ENCODE measurements at places on chromosomes 11 and 22.

- DNase-seq: no peak
Observed at GRCh38 chr22:31800065-31800464, 46.2 kb downstream of the DEPDC5 start.

DNA sequence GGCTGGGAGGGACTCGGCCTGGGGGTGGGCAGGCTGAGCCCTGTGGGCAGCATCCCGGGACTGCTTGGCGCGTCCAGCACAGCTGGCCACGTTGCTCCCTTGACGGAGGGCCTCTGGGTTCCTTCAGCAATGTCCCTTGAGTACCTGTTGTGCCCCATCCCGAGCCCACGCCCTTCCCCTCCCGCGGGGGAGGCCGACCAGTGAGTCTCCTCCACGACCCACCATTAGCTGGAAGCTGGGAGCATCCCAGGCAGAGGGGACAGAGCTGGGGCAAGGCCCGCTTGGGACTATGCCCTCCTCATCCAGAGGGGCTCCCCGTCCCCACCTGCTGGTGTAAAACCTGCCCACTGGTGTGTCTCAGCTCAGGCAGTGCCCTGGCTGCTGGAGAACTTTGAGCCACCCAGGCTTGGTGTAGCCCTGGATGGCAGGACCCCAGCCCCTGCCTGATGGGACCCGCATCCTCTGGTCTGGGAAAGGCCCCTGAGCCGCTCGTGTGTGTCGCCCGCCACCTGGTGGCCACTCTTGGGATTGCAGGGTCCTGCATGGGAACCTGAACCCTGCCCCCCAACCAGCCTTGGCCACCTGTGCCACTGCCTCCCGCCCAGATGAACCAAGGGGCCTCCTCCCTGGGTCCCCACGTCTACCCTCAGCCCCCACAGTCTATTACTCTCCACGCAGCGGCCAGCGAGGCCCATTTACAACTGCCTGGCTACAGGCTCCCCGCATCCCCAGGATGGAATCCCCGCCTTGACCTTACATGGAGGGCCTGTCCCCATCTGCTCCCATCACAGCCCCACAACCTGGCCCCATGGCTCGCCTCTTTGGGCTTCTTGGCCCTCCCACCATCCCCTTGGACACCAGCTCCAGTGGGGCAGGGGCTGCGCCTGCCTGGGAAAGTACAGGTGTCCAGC lies 16.6 kb upstream of the ARHGAP8 start:
- DNase-seq: peak; percentile 81

GRCh38 chr11:72391638-72392423 lies 42.5 kb downstream of the CLPB start:
- peak; percentile 80 for DNase-seq

- DNase-seq: no peak
Observed at GRCh38 chr11:1603629-1604028, 4.6 kb downstream of the KRTAP5-3 start.

GRCh38 chr11:61264371-61264770 lies 23.4 kb downstream of the PGA5 start:
- DNase-seq: no peak

GRCh38 chr22:27554106-27554811 lies 247.3 kb downstream of the MN1 start:
- DNase-seq: peak; percentile 8

- DNase-seq: no peak
Observed at GRCh38 chr22:25346859-25347751, 127.7 kb downstream of the CRYBB2 start.

DNA sequence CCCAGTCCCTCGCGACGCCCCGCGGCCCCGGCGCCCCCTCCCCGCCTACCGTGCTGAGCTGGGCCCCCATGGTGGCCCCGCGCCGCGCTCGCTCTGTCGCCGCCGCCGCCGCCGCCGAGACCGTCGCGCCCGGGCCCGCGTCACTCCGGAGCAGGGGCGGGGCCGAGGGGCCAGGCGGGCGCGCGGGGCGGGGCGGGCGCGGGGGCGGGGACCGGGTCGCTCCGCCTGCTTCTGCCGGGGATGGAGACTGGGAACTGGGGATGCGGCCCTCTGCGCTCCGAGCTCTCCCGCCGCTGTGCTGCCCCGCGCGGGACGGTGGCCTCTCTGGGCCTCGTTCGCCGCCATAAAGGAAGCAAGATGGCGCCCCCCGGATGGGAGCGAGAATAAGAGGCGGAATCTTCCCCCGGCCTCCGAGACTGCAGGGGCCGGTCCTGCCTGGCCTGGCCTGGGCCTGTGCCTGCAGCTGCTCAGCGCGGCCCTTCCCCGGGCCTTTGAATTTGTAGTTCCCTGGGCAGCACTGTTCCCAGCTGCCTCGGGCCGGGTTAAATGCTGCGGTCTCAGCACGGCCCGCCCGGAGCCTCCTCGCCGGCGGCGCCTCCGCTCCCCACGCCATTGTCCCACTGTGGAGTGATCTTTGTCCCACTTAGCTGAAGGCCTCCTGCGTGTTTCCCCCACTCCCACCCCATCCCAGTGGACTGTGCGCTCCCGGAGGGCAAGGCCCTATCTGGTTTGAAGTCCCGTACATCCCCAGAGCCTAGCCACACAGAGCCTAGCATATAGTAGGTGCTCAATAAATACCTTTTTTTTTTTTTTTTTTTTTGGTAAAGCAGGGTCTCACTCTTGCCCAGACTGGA lies at the start of gene CYB5R3:
CYB5R3 (minus strand) TSS at position 147 of the 854 bp plus-strand sequence; CDS start at position 70, 77 bp downstream.
- DNase-seq: peak; percentile 74

DNA sequence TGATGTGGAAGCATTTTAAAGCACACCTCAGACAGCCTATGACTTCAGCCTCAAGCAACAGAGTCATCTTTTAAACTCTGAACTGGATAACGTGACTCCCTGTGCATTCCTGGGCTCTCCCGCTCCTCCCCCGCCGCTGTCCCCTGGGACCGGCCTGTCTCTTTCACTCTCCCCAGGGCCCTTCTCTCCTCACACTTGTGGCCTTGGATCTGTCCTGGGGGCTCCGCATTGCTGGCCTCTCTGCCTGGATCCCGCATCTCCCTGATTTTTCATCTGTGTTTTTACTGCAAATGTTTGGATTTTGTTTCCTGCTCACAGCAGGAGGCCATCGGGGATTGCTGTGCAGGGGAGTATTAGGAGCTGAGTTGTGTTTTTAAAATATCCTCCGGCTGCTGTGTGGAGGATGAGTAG lies 15.4 kb downstream of the C11orf24 start:
- DNase-seq: peak; percentile 6

DNA sequence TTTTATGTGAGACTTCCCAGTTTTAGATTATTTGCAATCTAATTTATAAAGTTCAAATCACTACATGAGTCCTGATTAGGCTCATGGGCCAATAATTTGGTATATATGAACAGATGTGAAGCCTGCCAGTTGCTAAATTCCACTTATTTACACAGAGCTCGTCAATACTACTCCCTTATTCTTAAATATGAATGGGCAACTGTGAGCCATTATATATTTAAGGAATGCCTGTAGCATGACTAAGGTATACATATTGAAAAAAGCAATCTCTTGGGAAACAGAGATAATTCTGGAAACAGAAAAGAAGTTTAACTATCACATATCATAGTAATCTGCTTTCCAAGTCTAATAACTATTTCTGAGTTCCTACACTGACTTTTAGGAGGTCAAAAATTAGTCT lies 27.0 kb downstream of the RBMXL2 start:
- no peak for DNase-seq

GRCh38 chr11:107276077-107276476 lies 181.5 kb downstream of the CWF19L2 start:
- DNase-seq: no peak

- DNase-seq: no peak
Observed at GRCh38 chr22:49466878-49467595, 360.6 kb downstream of the BRD1 start.

- DNase-seq: no peak
Observed at GRCh38 chr11:59199546-59200422, 12.9 kb downstream of the MPEG1 start.

- DNase-seq: no peak
Observed at GRCh38 chr11:75182664-75183063, 31.8 kb downstream of the SLCO2B1 start.

GRCh38 chr11:87255589-87255988 lies 217.9 kb downstream of the TMEM135 start:
- DNase-seq: no peak

GRCh38 chr11:78314762-78315161 lies 102.9 kb downstream of the GAB2 start:
- DNase-seq: no peak

GRCh38 chr11:70064726-70065317 lies 13.3 kb upstream of the ANO1 start:
- DNase-seq: no peak

- DNase-seq: no peak
Observed at GRCh38 chr11:30244265-30244664, 13.5 kb downstream of the FSHB start.

GRCh38 chr11:14634813-14635212 lies 8.8 kb upstream of the PDE3B start:
- DNase-seq: no peak

GRCh38 chr11:95385577-95385976 lies 154.6 kb upstream of the SESN3 start:
- DNase-seq: no peak

- DNase-seq: peak; percentile 10
Observed at GRCh38 chr11:122779047-122779629, 59.2 kb upstream of the CRTAM start.

GRCh38 chr11:76459299-76459698 lies 14.5 kb downstream of the EMSY start:
- DNase-seq: peak; percentile 22

DNA sequence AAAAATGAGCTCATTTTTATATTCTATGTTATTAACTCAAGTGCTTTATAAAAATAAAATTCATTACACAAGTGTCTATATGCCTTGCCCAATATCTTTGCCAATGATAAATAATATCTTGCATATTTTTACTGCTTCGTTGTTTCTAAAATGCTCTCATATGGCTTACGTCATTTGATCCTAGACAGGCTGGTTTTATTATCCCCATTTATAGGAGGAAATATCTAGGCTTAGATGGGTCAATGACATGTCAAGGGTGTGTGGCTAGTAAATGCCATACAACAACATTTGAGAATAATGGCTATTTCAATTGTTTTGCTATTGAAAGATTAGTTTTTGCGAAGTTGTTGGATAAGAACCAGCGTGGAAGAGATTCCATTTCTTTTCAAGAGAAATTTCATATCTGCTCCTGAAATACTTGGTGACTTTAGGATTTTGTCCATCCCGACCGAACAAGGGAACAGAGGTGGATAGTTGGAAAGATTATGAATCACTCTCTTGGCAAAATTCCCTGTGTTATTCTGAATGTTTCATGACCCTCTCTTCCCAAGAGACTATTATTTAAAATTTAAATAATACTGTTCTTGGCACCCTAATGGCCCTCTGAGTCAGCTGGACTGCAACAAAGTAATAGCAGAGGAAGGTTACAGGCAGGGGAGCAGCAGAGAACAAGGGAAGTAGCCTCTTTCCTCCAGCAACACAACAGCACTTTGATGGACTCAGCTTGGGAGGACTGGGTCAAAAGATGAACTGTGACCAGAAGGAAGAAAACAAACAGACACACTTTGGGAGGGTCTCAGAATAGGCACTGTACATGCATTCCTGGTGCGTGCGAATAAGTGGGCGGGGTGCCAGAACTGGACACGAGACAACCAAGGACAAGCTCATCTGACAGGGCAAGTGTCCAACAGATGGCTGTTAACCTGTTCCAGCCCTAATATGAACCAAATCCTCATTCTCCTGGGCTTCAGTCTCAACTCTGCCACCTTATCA lies 94.5 kb downstream of the ME3 start:
- no peak for DNase-seq

DNA sequence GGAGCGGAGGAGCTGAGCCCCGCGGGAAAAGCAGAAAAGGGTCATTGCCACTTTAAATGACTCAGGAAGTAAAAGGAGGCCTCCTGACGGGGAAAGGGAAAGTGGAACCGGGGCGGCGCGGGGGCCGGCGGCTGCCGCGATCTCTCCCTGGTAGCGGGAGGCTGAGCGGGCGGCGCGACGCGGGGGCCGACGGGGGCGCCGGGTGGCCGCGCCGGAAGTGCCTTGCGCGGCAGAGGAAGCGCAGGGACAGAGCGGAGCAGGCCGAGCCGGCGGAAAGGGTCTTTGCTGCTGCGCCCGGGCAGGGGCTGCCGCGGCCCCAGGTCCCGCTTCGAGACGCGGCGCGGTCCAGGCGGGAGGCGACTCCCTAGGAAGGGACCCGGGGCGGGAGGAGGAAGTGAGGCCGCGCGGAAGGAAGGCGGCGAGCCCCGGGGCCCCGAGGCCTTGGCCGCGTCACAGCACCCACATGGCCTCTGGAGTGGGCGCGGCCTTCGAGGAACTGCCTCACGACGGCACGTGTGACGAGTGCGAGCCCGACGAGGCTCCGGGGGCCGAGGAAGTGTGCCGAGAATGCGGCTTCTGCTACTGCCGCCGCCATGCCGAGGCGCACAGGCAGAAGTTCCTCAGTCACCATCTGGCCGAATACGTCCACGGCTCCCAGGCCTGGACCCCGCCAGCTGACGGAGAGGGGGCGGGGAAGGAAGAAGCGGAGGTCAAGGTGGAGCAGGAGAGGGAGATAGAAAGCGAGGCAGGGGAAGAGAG lies at the start of gene TRIM44:
TRIM44 (plus strand) TSS at position 127 of the 759 bp plus-strand sequence; CDS start at position 464, 337 bp downstream.
- peak; percentile 75 for DNase-seq

DNA sequence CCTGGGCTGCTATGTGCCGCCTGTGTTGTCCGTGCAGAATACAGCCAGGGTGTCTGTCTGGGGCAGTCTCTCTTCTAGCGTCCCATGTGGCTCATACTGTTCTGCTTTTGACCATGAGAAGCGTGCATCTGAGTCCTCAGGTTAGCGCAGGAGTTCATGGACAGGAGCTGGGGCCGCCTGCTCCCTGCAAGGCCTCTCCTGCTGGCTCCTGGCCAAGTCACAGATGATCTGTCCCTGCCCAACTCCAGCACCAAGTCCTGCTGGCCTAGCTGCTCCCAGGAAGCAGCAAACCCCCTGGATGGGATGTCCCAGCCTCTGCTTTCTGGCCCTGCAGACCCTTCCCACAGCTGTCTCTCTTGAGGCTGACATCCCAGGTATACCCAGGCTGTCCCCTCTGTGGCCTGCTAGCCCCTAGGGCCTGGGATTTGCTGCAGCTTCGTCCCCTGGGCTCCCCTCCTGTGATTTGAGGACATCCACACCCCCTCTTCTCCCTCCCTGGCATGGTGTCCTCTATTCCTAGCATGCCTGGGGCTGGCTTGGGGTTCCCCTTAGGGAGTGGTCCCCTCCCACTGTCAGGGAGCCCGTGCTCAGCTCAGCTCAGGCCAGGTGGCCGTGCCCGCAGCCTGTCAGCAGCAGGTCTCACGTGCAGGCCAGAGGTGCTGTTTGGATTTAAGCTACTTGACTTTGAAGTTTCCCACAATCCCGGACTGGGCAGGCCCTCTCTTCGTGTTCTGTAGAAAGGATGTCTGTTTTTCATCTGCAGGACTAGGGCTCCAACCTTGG lies 17.8 kb downstream of the PRR5 start:
- peak; percentile 75 for DNase-seq

All from NCI-H82 (cell line).